ENCODE measurements at places on chromosomes 1 and 21.
A peak's percentile ranks its signal among the peaks of the same experiment; 100 is the strongest.

DNA sequence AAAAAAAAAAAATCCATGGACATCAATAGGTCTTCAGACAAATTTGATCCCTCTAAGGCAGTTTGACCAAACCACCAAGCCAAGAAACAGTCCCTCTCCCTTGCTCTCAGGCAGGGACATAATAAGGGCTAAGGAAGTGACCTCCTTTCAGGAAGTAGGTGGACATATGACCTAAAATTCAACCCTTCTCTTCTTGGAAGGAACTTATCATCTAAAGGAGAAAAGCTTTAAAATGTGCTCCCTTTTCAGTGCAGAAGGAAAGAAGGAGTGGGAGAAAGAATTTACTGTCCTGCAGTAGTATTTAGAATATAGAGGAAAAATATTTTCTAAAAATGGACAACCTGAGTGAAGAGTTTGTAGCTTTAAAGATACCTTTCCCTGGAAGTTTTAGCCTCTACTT, 118.1 kb downstream of the DTL start:
- DNase-seq = no peak

GRCh38 chr1:25369241-25369640, 31.1 kb downstream of the TMEM50A start:
- DNase-seq = no peak

- DNase-seq = peak; percentile 56
These were observed 17.7 kb upstream of the SNX27 start for GRCh38 chr1:151594143-151594625.

GRCh38 chr1:87833166-87833565, 504.5 kb downstream of the LMO4 start:
- peak; percentile 49 for DNase-seq

DNA sequence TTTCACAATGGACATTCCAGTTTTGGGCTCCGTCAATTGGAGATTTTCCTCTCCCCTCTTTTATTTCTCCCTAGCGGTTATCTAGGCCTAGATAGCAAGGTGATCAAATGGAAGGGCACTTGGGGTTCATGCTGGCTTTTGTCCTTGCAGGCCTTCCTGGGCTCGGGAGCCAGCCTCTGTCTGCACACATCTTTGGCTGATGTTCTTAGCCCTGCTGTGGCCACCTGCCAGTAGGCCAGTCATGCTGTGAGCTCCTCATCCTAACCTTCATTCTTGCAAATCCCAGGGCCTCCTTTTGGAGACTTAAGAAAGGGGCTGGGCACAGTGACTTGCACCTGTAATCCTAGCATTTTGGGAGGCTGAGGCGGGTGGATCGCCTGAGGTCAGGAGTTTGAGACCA, 13.5 kb downstream of the TIE1 start:
- no peak for DNase-seq

DNA sequence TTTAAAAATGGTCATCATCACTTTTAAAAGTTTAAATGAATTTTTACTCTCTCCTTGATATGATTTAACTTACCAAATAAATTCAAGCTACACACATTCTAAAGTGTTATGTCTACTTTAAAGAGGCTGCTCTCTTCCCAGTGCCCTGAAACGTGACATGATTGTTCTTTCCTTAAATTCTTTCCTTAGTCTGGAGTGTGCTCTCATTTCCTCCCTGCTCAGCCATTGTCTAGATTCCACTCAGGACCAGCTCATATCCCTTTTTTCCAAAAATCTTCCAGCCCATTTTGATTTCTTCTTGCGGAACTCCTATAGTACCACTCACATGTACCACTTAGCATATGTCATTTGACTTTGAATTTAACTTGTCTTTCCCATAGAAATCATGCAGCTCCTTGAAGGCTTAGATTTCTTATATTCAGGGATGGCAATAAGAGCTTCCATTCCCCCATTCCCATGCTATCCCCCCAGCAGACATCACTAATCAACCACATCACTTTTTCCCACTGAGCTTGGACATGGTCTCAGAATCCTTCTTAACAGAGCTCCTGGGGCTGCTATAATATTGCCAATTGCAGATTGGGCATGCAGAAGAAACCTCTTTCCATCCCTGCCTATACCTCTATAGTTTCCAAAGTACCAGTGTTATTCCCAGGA, 54.7 kb upstream of the ITPKB start:
- DNase-seq = no peak

DNA sequence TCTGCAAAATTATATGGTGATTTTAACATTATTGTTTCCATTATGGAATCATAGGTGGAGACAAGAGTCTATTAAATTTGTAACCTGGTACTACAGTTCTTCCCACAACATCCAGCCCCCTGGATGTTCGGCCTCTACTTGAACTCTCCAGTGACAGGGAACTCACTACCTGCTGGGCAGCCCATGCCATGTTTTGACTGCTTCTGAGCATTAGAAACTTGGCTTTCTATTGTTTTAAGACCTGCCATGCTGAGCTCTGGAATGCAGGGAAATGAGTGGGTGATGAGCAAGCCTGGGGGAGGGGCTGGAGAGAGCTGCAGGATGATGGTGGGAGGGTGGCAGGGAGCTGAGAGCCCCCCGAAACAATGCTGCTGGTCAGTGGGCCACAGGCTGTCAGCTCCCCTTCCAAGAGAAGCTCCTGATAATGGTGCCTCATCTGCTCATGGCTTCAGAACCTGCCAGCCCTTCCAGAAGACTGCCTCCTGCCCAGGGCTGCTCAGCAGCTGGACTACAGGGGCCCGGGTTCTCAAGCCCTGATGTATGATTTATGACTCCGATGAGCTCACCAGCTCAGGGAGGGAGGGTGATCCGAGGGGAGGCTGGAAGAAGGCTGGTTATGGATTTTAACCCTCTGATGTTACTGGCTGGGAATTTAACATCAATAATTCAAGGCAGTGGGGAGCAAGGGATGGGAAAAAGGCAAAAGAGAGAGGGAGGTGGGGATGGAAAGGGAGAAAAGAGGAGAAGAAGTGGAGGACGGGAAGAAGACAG, 205.0 kb downstream of the HIVEP3 start:
- DNase-seq = no peak

DNA sequence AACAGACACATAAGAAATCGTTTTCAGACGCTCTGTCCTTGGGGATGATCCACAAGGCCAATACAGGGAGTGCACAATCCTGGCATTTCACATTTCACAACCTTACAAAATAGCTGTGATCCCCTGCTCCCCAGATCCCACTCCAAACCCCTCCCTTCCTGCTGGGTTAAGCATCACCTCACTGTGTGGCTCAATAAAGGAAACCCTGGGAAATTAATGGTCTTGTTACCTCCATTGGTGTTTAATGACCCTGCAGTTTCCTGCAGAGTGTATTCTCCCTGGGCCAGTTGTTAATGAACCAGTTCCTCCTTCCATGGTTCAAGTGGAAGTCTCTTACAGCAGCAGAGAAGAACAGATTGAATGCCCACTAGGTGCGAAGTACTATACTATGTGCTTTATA, 334.7 kb downstream of the OMA1 start:
- no peak for DNase-seq

GRCh38 chr1:115829947-115830346, 11.0 kb downstream of the NHLH2 start:
- no peak for DNase-seq

DNA sequence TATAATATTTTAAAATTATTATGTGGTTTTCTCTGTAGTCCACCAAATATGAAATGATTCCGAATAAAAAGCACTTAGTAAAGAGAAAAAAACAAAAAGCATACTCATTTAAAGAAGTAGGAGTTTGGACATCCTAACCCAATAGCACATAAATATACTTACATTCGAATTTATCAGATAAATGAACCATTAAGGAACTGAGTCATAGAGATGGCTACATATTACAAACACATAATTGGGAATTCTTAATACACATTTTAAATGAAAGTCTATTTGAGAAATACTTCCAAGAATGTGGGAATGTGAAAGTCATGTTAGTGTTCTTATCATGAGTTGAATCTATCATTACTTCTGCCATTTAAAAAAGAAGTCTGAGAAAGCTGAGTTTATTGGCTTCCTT, 75.0 kb downstream of the USP24 start:
- DNase-seq = no peak

DNA sequence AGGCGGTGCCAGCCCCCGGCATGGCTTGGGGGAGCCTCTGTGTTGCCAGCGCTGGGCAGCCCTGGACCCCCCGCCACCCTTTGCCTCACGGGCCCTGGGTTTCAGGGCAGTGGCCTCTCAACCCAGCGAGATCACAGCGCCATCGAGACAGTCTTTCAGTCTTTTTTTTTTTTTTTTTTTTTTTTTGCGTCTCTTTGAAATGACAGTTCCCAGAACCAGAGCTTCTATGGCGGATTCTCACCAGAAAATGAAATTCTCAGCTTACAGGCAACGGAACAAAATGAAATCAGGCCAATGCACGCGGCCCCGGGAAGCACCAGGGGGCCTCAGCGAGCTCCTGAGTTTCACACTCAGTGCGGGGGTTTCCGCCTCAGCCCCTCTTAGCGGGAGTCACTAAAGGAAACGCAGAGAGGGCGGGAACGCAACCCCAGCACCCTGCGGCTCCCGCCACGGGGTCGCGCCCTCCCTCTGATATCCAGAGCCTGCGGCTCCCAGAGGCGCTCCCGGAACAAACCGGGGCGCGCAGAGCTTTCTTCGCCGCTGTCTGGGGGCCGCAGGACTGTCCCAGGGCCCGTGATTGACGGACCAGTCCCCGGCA, 8.0 kb upstream of the COL6A1 start:
- DNase-seq = peak; percentile 96

GRCh38 chr1:50959303-50959912, 659 bp downstream of the FAF1 start:
- peak; percentile 23 for DNase-seq

- no peak for DNase-seq
These were observed 57.6 kb upstream of the CD34 start for GRCh38 chr1:207968521-207969009.

- no peak for DNase-seq
These were observed 43.4 kb downstream of the WDR64 start for GRCh38 chr1:241695246-241696171.

DNA sequence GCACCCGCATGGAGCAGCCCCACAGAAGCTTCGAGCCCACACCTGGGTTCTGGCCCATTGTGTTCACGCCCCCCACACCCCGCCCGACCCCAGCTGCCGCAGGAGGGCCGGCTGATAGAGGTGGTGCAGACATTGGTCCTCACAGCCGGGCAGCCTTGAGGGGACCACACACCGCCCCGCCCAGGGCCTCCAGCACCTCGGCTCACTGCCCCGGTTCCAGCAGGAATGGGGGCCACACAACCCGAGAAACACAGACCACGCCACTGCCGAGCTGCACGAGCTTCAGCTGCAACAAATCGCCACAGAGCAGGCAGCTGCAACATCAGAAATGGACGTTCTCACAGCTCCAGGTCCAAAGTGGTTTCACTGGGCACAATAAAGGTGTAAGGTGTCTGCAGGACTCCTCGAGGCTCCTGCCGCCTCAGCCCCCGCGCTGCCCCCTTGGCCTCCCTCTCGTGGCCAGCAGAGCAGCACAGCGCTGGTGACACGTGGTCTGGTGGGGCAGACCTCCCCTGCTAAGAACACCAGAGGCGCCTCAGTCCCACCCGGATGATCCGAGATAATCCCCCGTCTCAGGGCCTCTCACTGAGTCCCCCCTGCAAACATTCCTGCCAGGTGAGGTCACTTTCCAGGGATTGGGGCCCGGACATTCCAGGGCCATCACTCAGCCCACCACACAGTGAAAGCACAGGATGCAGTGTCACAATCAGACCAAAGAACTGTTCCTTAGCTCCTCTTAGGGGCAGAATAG, 62.3 kb upstream of the ADARB1 start:
- peak; percentile 81 for DNase-seq

DNA sequence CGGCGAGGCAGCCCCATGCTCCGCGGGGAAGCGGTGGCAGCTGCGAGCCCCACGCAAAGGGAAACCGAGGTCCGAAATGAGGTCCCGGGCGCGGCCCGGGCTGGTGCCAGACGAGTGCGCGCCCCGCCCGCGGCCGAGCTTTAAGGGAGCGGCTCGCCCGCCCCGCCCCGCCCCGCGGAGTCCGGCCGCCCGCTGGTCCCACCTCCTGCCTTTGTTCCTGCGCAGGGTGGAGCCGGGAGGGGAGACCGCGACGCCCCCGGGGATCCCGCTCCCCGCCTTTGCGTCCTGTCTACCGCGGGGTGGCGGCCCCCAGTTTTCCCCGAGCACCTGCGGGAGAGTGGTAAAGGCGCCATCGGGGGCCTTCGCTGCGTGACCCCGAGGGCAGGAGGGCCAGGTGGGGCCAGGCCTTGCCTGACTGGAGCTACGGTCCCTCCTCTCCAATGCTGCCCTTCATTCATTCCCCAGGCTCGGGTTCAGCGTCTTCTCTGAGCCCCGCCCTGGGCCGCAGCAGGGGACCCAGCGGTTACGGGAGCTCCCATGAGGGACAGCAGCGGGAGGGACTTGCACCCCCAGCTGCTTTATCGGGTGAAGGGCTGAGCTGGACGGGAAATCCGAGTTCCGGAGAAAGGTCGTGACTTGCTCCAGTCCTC, at the start of gene HES2:
Gene HES2, minus strand, starts transcription at position 116 of the 650 bp plus-strand sequence. Its CDS starts 99 bp downstream, at position 17.
- DNase-seq = no peak

GRCh38 chr1:6012529-6013318, 20.5 kb upstream of the NPHP4 start:
- no peak for DNase-seq
